ENCODE measurements at places on chromosomes 7 and 10.

DNA sequence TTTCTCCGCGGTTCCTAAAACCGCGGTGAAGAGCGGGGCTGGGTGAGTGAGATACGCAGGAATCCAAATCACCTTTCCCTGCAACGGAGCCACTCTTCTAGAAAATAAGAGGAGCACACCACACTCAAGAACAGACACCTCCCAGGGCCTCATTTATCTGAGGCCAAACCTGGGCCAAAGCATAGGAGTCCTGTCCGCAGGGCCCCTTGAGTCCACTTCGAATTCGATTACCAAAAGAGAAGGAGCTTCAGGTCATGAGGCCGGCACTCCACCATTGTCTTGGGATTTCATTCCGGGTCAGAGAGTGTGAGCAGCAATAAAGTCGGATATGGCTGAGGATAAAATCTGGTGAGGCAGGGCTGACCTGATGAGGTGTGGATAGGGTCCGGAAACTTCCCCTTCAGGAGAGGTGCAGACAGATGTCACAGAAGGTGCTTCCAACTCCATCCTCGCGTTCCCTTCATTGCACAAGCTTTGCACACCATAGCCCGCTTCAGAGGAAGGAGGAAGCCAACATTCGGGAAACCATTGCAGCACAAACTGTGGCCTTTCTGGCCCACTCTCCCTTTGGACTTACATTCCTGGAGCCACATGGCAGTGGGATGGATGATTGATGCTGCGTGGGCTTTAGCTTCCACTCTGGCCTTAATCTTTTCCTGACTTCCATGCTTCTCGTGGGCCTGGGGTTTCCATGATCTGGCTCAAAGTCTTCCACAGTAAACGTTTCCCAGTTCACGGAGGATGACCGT, 27.2 kb upstream of the ZNF273 start:
- no peak for DNase-seq

GRCh38 chr7:35702541-35702940, 7.6 kb upstream of the HERPUD2 start:
- no peak for DNase-seq

DNA sequence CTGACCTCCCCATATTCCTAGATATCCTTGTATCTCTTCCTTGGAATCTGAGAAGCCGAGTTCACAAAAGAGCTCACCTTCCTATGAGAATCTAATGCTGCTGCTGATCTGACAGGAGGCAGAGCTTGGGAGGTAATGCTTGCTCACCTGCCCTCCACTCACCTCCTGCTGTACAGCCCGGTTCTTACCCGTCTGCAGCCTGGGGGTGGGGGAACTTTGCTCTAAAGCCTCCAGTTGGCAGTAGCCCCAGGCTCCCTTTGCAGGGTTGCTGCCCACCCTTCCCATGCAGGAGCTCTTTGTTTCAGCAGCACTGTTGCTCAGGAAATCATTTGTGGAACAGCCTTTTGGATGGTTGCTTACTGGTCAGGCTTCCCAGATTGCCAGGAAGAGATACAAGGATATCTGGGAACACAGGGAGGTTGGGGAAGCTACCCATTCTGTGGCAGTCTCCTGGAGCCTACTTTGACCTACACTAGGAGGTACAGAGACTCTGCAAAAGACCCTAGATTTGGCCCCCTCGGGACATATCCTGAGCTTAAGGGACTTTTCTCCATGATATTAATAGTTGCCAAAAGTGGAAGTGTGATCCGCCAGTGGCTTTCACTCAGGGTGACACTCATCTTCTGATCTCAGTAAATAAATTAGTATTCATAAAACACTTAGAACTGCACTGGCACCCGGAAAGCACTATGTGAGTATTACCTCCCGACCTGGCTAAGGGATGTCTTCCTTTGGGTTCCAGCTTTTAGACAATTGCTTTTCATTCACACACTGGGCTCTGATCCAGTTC, 363.7 kb upstream of the PODXL start:
- DNase-seq: peak; percentile 17

DNA sequence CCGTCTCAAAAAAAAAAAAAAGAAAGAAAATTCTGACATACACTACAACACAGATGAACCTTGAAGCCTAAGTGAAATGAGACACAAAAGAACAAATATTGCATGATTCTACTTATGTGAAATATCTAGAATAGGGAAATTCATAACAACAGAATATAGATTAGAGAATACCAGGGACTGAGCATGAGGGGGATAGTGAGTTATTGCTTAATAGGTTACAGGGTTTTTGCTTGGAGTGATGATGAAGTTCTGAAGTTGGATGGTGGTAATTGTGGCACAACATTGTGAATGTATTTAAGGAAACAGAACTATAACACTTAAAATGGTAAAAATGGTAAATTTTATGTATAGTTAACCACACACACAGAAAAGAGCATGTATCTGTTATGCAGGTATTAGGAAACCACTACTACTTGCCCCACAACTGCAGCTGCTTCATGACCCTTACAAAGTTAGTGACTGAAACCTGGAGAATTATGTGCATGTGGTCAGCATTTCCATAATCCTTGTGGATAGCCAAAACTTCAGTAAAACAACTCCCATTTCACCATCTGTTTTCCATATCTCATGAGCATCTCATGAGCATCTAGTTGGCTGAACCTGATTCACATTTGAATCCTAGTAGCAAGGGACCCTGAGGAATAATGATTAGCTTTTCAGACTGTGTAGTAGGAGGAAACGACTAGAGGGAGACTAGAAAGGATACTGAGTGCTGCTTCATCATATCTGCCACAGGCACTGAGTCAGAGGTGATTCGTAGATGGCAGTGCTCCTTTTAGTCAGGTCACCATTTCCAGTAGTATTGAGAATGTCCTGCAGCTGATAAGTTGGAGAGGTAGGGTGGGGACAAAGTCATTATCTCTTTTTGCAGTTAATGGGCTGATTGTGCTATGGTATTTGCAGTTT, 26.3 kb downstream of the SAMD8 start:
- no peak for DNase-seq

GRCh38 chr10:22554461-22555182, 159.8 kb downstream of the PIP4K2A start:
- DNase-seq: peak; percentile 24

DNA sequence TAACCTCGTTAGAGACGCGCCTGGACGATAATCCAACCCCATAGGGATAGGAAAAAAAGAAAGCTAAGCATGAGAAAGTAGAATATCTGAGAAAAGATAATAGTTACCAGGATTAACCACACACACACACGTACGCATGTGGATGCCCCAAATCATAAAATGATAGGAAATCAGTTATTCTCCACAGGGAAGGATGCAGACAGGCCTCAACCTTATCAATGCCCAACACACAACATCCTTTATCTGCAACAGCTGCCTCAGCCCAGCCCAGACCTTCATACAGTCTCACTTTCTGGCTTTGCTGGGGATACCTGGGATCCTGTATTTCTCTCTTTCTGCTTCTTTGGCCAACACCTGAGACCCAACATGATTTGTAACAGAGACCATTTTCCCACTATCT, 123.0 kb downstream of the NOC3L start:
- no peak for DNase-seq

GRCh38 chr10:58734116-58734515, 221.4 kb downstream of the BICC1 start:
- DNase-seq: no peak

DNA sequence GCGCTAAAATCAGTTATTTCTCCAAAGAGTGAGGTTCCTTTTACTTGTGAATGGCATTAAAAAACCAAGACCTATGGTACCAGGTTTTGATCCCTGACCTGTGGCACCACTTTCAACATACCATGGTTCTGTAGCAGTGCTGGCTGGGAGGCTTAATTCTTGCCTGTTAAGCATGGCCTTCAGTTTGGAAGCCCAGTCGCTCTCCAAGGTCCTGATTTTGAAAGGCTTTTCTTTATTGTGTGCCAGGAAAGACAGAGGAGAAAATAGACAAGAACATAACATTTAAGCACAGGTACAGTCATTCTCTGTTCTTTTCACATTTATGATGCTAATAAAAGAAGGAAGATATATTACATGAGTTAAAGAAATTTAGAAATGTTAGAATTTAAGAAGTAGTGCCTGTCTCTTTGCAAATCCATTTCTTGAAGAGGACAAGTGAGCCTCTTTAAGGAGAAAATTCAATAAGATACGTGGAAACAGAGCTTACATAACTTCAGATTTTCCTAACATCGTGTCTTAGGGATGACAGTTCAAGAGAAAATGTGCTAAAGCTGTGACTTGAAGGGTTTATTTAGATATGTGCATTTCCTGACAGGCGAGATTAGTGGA, 357.6 kb downstream of the DPP6 start:
- DNase-seq: no peak

- no peak for DNase-seq
Observed at GRCh38 chr7:150685219-150686029, at the start of gene GIMAP2. GIMAP2 (plus strand) TSS chr7:150685706; CDS start chr7:150687060, 1,354 bp downstream.

DNA sequence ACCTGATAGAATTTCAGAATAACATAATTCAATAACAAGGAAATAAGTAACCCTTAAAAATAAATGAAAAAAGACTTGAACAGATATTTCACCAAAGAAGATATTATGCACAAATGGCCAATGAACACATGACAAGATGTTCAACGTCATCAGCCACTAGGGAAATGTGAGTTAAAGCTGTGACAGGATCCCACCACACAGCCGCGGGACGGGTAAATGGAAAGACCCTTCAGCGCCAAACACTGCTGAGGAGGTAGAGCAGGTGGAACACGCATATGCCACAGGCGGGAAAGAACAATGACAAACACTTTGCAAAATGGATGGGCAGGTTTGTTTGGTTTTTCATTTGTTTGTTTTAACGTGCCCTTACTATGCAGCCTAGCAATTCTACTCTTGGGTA, 86.1 kb upstream of the RNF32 start:
- DNase-seq: peak; percentile 97

DNA sequence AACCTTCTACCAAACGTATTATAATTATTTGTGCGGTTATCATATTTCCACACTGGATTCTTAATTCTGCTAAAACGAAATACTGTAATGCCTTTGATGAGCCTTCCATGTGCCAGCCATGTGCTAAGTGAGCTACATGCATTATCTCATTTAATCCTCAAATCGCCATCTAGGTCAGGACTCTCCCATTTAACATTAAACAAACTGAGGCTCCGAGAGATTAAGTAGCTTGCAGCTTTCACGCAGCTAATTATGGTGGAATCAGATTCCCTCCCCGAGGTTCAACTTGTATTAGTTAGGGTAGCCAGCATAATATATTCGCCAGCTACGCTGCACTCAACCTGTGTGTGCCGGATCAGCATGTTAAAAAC, 798 bp upstream of the TSPAN33 start:
- DNase-seq: no peak

GRCh38 chr7:149741629-149742028, 31.8 kb downstream of the ZNF467 start:
- peak; percentile 1 for DNase-seq

DNA sequence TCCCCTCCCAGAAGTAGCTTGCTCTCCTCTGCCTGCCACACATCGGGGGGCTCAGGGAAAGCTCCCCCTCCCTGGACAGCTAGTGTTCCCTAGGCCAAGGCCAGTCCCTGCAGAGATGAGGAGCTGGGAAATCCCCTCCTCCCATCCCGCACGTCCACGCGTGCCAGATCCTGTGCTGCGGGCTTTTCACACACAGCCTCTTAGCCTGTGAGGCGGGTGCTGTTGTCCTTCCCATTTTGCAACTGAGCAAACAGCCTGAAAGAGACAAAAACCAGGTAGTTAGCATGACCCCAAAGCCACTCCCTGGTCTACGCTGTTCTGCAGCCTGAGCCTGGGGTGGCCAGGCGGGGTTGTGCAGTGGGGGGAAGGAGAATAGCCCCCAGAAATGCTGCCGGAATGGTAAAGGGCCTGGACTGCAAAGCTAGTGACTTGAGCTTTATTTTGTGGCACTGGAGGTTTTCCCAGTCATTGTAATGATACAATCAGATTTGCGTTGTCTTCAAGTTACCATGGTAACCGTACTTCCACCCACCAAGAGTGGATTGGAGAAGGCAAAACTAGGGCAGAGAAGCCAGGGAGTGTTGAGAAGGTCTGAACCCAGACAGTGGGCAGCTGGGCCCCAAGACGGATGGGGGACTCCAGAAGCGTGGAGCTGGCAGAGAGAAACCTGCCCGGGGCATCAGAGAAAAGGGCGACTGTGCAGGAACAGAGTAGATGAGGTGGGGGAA, 98.6 kb upstream of the KCTD7 start:
- no peak for DNase-seq

- no peak for DNase-seq
Observed at GRCh38 chr10:125555267-125555666, 127.7 kb downstream of the TEX36 start.

DNA sequence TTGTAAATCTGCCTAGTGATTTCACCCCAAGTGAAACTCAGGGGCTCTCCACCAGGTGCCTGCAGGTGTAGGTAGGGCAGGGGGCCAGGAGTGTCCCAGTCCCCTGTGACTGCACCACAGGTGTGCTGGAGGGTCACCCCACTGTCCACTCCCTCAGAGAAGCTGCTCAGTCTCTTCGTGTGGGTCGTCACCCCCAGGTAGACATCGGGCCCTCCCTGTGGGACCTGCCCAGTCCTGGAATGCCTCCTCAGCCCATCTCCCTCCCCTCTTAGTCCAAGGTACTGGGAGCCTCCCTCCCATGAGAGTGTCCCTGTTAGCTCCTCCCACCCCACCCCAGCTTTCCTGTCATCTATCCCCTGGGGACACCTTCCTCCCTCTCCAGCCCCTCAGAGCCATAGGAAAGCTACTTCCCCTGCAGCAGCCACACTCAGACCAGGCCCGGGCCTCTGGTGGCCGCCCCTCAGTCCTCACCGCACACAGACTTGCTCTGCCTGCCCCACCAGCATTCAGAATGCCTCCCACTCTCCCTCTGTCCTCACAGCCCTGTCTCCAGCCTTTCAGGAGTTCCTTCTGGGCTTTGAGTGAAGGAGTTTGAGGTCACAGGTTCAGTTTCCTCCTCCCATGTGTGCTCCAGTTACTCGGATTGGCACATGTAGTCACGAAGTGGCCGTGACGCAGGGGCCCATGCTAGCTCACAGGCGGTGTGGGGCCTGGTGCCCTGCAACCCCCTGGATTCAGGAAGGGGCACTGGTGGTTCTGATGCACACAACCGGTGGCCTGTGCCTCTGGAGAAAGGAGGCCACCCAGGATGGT, 5.1 kb downstream of the ALOX5 start:
- DNase-seq: no peak

- DNase-seq: no peak
Observed at GRCh38 chr10:35639021-35639727, 2.9 kb downstream of the FZD8 start.

DNA sequence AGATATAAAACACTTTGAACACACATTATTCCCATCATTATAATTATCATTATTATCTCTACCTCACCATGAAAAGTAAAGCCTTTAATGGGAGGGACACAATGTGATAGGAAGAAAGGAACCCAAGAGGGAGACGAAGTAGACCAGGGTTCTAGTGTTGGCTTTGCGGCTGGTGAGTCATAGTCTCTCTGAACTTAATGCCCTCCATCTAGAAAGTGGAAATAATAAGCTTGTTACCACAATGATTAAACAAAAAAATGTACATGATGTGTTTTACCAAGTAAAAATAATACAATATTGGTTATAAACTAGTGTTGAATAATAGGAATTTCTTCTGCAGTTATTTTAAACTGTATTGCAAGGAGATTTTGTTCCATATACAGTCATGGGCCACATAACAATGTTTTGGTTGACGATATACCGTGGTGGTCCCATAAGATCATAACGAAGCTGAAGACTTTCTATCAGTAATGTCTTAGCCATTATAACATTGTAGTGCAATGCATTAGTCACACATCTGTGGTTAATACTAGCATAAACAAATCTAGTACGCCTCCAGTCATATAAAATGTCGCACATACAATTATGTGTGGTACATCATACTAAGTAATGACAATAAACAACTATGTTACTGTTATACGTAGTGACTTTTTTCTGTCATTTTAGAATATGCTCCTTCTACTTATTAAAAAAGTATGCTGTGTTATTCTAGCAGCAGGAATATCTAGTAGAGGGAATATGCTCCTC, 450.6 kb upstream of the SORCS1 start:
- DNase-seq: no peak

- DNase-seq: no peak
Observed at GRCh38 chr7:100602889-100603725, 944 bp downstream of the PCOLCE start.

Measured in NCI-H774 (cell line).